Natural killer cell (primary cell): ENCODE measurements at places on chromosomes 5 and 9.

GRCh38 chr5:1760656-1761452, 38.8 kb downstream of the MRPL36 start:
- no peak for DNase-seq

DNA sequence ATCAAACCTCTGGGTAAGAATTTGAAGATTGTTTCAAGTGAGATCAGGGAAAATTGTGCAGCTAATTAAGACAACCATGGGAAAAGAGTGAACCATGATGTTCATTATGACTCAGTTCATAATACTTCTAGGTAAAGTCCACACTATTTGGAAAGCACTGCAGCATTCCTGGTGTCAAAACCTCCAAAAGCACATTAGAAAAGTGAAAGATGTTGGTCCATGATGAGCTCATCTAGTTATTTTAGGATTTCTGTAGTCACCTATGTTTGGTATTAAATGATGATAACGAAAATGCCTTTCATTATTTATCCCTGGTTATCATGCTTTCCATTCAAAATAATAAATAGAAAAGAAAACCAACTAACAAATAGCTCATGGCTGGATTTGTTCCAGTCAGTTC, 49.1 kb downstream of the PTCD2 start:
- no peak for DNase-seq

DNA sequence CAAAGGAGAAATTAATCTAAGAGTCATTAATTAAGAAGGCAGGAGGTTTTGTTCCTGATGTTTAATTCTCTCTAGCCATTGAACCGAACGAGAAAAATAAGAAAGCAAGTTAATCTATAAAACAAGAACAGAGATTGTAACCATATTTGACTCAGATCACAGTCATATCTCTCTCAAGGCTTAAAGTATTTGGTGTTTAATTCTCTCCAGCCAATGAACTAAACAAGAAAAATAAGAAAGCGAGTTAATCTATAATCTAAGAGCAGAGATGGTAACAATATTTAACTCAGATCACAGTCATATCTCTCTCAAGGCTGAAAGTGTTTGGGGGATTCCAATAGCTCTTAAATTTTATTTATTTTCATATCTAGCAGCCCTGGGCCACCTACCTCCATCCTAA, 74.4 kb upstream of the SHISAL2B start:
- DNase-seq = no peak

DNA sequence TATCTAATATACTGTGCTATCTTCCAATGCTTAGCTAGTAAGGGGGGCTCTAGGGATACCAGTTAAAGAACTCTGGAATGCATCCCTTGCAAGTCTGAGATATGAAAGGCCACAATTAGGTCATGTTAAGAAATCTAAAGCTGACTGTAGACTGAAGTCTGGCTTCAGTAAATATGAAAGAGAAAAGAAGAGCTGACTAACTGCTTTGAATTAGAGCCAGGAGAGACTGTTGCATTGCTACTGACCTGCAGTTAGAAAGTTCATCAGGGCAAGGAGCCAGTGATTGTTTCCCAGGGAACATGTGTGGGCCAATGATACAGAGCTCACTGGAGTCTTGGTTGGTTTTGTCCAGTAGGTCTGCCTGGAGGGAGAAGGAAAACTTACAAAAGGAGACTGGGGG, 472.1 kb upstream of the TNC start:
- no peak for DNase-seq

- no peak for DNase-seq
Measured at GRCh38 chr9:119412399-119412798, 43.2 kb upstream of the BRINP1 start.

- no peak for DNase-seq
Measured at GRCh38 chr9:124735121-124735520, 36.0 kb downstream of the NR6A1 start.
